ENCODE measurements at places on chromosomes 5 and 9.

DNA sequence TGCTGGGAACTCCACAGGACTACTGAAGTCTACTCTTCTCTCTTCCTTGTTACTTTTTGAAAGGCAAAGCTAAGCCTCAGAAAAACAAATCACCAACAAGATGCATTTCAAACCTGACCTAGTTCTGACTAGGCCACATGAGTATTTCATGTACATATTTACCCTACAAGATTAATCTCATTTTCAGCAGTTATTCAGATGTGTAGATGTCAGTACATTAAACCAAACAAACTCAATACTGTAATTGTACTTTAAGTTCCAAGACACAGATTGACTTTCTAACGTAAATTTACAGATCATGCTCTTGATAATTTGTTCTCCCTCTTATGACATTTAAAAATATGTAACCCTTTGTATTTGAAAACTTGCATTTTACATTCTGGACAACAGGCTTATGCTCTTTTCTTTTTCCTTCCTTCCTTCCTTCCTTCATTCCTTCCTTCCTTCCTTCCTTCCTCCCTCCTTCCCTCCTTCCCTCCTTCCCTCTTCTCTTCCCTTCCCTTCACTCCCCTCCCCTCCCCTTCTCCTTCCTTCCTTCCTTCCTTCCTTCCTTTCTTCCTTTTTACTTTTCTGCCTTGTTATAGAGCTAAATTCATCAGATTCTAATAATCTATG, 1653.4 kb downstream of the EFNA5 start:
- no peak for DNase-seq

- no peak for DNase-seq
Observed at GRCh38 chr5:4541334-4541733, 598.8 kb upstream of the ADAMTS16 start.

GRCh38 chr5:11596185-11596584, 308.1 kb downstream of the CTNND2 start:
- no peak for DNase-seq

DNA sequence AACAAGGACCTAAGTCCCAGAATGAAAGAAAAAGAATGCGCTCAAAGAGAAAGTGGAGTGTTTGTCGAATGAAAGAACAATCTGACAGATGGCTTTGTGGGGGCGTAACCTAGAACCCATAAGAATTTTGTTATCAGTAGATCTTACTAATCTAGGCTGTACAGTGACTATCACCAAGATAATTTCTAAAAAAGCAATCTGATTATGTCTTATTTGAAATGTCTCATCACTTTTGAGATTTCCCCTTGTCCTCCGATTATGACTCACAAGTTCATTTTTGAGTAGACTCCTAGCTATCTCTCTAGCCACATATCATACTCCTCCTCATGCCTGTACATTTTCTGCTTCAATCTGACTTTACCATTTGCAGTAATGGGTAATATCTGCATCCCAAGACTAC, 135.6 kb upstream of the SMARCA2 start:
- DNase-seq = no peak

DNA sequence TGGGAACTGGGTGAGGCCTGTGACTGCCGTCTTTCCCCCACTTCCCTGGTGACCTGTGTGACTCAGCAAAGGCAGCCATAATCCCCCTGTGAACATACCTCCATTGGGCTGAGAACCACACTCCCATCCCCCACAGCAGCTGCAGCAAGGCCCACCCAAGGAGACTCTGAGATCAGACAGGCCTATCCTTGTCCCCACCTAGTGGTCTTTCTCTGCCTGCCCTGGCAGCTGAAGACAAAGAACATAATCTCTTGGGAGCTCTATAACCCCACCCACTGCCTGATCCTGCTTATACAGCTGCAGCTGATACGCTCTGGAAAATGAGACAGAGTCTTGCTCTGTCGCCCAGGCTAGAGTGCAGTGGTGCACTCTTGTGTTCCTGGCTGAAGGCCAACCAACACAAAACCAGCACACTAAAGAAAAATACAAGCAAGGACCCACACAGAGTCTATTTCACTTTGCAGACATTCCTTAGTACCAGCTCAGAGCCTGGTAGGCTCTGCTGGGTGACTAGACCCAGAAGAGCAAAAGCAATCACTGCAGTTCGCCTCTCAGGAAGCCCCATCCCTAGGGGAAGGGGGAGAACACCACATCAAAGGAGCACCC, 106.7 kb downstream of the MCTP1 start:
- DNase-seq = no peak

DNA sequence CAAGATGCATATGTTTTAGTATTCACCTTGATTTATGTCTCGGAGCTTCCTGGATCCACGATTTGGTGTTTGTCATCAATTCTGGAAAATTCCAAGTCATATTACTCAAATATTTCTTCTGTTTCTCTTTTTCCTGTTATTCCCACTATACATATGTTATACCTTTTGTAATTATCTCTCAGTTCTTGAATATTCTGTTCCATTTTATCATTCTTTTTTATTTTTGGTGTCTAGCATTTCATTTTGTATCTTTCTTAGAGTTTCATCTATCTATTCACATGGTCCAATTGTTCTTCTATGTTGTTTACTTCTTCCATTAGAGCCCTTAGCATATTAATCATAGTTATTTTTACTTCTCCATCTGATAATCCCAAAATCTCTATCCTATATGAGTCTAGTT, 637.8 kb upstream of the GRAMD2B start:
- DNase-seq = no peak

GRCh38 chr5:61330341-61330844, 1.7 kb upstream of the ZSWIM6 start:
- no peak for DNase-seq

DNA sequence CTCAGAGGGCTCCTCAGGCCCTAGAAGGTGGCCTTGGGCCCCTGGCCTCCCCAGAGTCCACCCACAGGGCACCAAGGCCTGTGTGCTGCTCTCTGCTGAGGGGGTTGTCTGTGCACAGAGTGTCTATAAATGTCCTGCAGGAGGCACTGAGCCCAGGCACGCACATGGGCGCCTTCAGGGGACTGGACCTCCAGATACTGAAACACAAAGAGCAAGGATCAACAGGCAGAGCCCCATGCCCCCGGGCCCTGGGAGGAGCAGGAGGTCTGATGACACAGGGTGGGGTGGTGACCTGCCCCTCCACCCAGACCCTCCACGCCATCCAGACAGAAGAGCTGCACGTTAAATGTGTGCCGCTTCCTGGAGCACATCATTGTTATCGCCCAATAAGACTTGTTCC, 64.6 kb upstream of the SIMC1 start:
- no peak for DNase-seq
